Right cardiac atrium (tissue), 5 donors: ENCODE measurements at places on chromosomes 2 and 18.

GRCh38 chr2:54052825-54053718 lies 62.3 kb upstream of the ACYP2 start:
- DNase-seq, result no peak

GRCh38 chr18:73636355-73636754 lies 511.3 kb downstream of the FBXO15 start:
- no peak for DNase-seq

GRCh38 chr2:57510704-57511103 lies 535.9 kb upstream of the VRK2 start:
- DNase-seq, result no peak

DNA sequence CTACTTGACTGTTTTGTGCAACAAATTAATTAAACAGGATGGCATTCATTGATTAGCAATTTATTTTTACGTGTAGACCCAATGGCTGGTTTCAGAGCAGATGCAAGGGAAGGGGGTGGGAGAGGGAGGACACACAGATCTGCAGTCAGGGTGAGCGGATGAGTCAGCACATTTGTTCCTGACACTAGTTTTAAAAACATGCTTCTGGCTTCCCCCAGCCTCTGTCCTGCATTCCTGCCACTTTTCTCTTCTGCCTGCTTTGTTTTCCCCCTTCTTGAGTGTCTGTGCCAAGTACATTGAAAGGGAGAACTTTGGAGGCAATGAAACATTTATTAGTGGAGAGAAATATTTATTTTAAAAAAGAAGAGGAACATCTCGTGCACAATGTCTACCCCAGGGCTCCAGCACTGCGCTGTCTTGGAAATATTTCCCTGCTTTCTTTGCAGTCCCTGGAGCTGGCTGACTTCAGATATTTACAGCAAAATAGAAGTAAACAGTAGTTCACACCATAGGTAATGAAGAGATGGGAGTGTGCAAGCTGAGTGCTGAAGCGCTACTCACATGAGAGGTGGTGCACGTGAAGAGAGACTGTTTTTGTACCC lies 52.2 kb downstream of the NRP2 start:
- no peak for DNase-seq

DNA sequence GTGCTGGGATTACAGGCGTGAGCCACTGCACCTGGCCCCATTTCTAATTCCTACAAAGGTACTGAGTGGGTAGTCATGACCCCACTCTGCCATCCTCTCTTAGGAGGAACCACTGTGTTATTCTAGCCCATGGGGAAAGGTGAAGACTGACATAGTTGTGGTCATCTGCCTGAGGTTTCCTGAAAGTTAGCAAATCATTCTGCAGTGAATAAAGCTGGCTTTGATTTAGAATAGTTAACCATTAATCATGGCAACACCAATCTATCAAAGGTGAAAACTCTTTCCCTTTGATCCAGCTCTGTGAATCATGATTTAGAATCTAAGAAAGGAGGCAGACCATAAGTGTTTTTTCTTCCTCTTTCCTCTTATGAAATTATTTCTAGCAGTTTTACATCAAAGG lies 50.8 kb downstream of the SUMO1 start:
- DNase-seq, result no peak

DNA sequence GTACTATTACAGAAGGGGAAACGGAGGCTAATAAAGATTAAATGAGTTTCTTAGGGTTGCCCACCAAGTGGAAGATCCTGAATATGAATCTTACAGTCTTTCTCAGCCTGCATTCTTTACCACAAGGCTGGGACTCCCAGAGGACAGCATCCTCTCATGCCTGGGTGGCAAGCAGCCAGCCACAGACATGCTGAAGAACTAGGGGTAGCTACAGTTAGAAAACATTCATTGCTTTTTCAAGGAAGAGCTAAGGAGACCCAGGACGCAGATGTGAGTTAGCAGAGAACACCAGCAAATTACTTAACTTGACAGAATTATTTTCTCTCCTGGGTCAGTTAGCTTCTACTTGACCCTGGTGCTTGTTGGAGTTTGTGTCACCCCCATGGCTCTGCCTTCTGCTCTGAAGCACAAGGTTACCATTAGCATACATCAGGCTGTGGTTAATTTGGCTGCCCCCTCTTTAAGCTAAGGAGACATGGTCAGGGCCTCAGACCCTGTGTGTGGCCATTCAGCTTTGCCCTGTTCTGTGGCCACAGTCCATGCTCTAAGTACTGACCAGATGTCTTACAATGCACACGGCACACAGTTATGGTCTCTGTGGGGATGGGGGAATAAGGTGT lies 132.3 kb upstream of the TNP1 start:
- no peak for DNase-seq
